ENCODE measurements at places on chromosomes 12 and 14.

- DNase-seq: no peak
Observed at GRCh38 chr14:67377916-67378315, 17.8 kb downstream of the EIF2S1 start.

GRCh38 chr14:39857376-39858055 lies 425.3 kb upstream of the FBXO33 start:
- no peak for DNase-seq

- DNase-seq: no peak
Observed at GRCh38 chr12:25708661-25709060, 155.6 kb upstream of the LMNTD1 start.

DNA sequence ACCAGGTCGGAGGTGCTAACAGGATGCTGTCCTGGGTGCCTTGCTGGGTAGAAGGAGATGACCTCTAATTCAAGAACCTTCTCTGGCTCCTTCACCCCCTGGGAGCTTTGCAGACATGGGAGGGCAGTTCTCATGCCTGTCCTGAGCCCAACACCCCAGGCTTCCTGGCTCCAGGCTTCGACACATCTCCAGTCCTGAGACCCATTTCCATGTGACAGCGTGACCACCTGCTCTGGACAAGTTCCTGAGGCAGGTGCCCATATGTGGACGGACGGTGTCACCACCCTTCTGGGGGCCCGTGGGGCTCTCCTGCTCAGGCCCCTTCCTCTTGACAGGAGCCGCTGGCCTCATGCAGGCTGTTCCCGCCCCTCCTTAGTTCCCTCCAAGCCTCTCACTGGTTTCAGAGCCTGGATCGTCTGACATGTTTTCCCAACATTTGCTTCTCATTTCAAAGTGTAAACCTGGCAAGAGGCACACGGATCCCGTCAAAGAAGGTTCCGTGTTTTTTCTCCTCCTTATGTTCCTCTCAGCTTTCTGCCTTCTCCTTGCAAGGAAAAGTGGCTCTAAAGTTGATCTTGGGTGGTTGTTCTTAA lies 291.9 kb upstream of the RTL1 start:
- DNase-seq: no peak

DNA sequence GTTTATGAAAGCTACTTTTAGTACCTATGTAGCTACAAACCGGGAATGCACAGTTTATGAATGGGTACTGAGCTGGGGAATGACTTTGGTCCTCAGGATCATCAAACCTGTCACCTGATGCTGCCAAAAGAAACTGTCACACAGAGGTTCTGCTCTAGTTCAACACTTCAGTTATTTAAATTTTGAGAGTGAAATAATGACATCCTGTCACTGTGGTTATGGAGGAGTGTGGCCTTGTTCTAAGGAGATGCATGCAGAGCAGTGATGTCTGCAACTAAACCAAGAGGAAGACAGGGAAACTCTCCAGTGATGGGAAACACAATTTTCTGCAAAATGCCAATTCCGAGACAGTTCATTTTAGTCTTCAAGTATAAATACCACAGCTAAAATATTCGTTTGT lies 4.8 kb upstream of the AEBP2 start:
- no peak for DNase-seq

Data from RCC 7860 (cell line).